Stimulated activated CD8-positive, alpha-beta memory T cell treated with anti-CD3 and anti-CD28 coated beads, Interleukin-2, amount 100 ng/mL, for 1 hour (primary cell): ENCODE measurements at places on chromosomes 13 and 19.

- no peak for DNase-seq
These were observed 385.1 kb downstream of the ZNF536 start for GRCh38 chr19:30757104-30757836.

GRCh38 chr13:30192320-30193093 is 114.8 kb downstream of the KATNAL1 start:
- DNase-seq, result no peak

DNA sequence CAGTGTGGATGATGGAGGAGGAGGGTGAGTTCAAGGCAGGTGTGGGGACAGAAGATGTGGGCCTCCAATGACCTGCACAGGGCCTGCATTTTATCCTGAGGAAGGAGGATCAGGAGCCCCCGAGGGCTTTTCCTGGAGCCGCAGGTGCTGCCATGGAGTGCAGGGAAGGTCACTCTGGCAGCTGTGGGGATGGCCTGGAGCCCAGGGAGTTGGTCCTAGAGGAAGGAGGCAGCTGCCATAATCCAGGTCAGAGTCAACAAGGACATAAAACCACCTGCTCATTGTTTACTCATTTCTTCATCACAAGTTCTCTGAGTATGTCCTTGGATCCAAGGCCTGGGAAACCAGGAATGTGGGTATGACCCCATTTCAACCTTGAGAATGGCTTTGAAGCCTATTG is 87.2 kb downstream of the SCGB2B2 start:
- no peak for DNase-seq

DNA sequence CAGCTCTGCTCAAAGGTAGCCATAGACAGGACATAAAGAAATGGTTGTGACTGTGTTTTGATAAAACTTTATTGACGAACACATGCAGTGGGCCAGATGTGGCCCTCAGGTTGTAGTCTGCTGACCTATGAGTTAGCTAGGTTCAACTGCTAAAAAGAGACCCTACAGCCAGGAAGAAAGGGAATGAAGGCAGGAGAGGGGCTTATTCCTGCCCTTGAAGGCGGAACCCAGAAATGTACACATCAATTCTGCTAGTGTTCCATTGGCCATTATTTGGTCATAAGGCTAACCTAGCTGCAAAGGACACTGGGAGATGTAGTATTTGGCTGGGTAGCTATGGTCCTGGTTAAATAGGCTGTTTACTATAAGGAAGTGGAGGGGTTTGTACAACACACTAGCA is 18.0 kb downstream of the APBA3 start:
- no peak for DNase-seq

DNA sequence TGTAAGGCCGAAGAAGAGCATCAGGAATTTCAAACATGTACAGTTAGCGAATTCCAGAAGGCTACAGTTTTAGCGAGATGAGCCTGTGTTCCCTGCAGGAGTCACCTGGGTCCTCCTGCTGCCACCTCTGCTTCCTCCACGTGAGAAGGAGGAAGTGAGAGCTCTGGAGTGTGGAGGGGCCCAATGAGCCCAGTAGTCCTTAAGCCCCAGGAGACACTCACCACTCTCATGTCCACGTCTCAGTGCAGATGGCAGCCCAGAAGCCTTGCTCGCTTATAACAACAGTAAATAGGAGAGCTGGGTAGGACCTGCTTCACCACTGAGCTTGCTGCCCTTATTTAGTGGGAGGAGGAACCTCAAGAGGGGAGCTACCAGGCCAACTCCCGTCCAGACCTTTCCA is 44.3 kb downstream of the SERP2 start:
- DNase-seq, result no peak

- no peak for DNase-seq
These were observed 40.6 kb upstream of the ZNF681 start for GRCh38 chr19:23799321-23799720.

GRCh38 chr19:34228347-34228746 is 26.0 kb upstream of the GARRE1 start:
- DNase-seq, result no peak

- no peak for DNase-seq
These were observed 102.6 kb upstream of the TSHZ3 start for GRCh38 chr19:31451686-31452330.

- no peak for DNase-seq
These were observed 12.8 kb downstream of the ZNF254 start for GRCh38 chr19:24099829-24100228.

DNA sequence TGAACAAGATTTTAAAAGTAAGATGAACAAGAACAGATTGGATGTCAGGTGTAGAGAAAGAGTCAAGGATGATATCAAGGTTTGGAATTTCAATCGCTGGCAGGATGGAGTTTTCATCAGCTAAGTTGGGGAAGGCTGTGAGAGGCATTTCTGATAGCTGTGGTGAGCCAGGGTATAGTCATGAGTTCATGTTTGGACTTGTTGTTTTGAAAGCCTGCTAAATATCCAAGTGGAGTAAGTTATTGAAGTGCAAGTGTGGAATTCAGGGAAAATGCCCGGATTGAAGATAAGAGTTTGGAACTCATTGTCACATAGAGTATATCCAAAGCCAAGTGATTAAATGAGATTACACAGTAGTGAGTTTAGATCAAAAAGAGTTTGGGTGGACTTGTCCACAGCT is 11.0 kb upstream of the EPSTI1 start:
- DNase-seq, result no peak

- DNase-seq, result no peak
These were observed 418.2 kb downstream of the IRS2 start for GRCh38 chr13:109368230-109368629.

DNA sequence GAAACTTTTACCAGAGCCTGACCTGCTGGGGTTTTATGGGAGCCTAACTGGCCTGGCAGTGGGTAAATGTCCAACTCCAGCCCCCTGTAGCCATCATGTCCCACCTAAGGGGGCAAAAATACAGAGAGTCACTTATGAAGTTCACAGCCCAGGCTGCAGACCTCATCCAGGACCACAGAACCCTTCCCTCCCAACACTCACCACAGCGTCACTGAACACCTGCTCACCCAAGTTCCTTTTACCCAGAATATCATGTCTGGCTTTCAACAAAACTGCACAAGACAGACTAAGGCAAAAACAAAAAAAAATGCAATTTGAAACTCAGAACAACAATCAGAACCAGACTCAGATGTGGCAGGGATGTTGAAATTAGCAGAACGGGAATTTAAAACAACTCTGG is 6.4 kb downstream of the CEACAM3 start:
- no peak for DNase-seq

GRCh38 chr13:41919031-41919740 is 41.7 kb downstream of the VWA8 start:
- DNase-seq, result no peak

DNA sequence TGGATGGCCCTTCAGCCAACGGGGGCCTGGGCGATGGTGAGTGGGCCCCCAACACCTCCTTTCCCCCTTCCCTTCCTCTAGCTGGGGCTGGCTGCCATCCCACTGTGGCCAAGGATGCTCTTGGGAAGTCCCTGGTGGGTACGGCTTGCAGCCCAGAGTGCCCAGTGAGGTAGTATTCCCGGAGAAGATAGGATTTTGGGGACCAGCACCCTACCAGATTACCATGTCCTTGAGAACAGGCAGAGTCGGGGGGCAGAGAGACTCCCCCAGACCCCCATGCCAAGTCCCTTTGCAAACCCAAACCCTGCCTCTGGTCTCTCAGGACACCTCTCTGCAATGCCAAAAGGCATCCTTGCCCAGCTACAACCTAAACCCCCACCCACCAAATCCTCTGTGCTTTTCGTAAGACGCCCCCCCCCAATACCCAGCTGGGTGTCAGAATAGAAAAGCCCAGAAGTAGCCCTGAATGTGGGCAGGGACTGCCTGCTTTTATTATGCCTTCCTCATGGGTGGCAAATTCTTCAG is 1.7 kb downstream of the HIF3A start:
- no peak for DNase-seq

DNA sequence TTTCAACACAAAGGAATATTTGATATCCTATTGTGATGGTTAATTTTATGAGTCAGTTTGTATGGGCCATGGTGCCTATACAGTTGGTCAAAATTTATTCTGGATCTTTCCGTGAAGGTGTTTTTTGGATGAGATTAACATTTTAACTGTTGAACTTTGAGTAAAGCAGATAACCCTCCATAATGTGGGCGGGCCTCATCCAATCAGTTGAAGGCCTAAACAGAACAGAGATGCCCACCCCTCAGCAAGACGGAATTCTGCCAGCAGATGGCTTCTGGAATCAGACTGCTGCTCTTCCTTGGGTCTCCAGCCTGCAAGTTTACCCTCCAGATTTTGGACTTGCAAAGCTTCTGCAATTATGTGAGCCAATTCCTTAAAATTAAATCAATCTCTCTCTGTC is 16.0 kb downstream of the CSNK1A1L start:
- no peak for DNase-seq

DNA sequence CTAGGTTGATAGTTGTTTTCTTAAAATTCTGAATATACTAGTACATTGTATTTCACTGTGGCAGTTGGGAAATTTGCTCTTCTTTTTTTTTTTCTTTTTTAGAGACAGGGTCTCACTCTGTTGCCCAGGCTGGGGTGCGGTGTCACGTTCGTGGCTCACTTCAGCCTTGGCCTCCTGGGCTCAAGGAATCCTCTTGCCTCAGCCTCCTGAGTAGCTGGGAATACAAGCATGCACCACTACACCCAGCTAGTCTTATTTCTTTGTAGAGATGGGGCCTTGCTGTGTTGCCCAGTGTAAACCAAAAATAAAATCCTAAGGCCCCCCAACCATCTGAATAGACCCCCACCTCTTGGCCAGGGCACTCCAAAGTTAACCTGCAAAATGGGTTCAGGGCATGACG is 79.3 kb downstream of the FNDC3A start:
- DNase-seq, result no peak

DNA sequence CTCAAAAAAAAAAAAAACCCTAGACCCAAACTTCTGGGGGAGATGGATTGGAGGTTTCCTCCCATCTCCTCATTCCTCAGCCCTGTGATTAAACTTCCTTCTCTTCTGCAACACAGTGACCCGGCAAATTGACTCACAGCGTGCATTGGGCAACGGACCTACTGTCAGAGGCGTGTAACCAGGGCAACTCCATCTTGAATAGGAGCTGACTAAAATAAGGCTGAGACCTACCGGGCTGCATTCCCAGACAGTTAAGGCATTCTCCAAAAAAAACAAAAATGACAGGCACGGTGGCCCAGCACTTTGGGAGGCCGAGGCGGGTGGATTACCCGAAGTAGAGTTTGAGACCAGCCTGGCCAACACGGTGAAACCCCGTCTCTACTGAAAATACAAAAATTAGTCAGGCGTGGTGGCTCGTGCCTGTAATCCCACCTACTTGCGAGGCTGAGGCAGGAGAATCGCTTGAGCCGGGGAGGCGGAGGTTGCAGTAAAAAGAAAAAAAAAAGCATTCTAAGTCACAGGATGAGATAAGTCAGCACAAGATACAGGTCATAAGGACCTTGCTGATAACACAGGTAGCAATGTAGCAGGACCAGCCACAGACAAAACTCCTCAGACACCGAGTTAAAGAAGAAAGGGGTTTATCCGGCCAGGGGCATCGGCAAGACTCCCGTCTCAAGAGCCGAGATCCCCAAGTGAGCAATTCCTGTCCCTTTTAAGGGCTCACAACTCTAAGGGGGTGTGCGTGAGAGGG is 5.4 kb upstream of the NLRP7 start:
- DNase-seq, result no peak

DNA sequence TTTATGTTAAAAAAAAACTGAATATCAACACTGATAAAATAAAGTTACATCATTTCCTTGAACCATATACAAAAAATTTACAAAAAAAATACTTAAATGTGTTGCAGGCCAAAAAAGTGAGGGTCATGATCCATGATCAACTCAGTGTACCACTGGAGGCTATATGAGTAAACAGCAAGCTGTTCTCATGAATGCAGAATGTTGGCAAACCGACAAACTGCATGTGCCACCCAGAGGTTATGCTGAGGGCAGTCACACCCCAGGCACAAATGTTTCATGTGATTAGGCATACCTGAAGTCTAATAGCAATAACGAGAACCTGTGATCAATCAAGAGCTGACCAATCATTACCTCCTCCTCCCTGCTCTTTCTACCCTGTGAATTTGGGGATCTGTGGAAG is 91.9 kb downstream of the ZNF431 start:
- DNase-seq, result no peak

GRCh38 chr19:3178973-3179738 is 587 bp downstream of the S1PR4 start:
- DNase-seq, result no peak

GRCh38 chr19:29323440-29324290 is 110.7 kb upstream of the UQCRFS1 start:
- no peak for DNase-seq

GRCh38 chr19:10651851-10652250 is 2.3 kb upstream of the ILF3 start:
- DNase-seq, result no peak

DNA sequence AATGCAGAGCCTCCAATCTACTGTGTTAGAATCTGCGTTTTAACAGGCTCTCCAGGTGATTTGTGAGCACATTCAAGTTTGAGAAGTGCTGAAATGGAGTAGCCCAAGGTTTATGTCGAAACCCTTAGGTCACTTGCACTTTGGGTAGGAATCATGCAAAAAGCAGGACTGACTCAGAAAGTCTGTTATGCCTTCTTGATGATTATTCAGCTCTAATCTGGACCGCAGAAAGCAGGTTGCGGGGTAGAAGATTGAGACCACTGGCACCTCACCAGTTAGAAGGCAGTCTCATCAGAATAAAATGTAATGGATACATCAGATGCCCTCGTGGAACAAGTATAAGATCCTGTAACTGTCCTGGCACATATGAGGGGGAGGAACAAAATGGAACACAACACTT is 326.3 kb downstream of the DCLK1 start:
- no peak for DNase-seq

- no peak for DNase-seq
These were observed 21.5 kb downstream of the OLFM4 start for GRCh38 chr13:53050151-53050550.

- no peak for DNase-seq
These were observed 34.7 kb upstream of the ESD start for GRCh38 chr13:46831588-46832194.

GRCh38 chr13:48400090-48400694 is 12.7 kb downstream of the LPAR6 start:
- no peak for DNase-seq

DNA sequence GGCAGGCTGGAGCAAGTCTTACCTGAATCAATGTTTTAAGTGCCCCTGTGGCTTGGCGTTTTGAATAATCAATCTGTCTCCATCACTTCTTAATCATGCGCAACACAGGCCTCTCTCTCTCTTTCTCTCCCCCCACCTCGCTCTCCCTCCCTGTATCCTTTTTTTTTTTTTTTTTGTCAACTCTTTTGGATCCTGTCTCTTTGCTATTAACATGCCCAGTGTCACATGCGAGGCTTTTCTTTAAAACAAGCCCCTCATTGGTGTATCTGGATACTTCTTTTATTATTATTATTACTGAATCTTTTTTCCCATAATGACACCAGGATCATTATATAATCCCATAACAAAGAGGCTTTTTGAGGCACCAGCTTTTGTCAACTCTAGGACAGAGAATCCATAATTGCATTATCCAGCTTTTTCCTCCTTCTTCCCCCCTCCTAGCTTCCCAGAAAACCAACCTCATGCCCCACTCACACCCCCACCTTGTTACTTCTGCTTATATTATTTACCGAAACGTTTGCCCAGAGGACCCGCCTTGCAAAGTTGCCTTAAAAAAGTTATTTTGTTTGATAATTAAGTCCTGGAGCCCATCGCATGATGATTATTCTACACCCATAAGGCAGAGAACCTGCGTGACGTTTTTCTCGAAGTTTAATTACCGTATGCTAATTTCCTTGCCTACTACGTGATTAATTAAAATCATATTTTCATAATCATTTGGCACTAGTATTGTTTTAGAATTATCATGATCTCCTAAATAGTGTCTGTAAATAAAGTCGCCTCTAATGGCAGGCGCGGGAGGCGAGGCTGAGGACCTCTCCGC is 148.1 kb upstream of the ZNF536 start:
- no peak for DNase-seq
